HS-27A (cell line): ENCODE measurements at places on chromosomes 16 and 17.
A peak's percentile ranks its signal among the peaks of the same experiment; 100 is the strongest.

- peak; percentile 29 for DNase-seq
These were observed 2.7 kb upstream of the SPG7 start for GRCh38 chr16:89505204-89506112.

- peak; percentile 89 for DNase-seq
These were observed at the start of gene FZD2 for GRCh38 chr17:44556832-44557606. Gene FZD2, plus strand, starts transcription at chr17:44557484. Its CDS starts 205 bp downstream, at chr17:44557689.

GRCh38 chr16:57277586-57277985 lies 6.9 kb downstream of the PLLP start:
- DNase-seq: peak; percentile 62

DNA sequence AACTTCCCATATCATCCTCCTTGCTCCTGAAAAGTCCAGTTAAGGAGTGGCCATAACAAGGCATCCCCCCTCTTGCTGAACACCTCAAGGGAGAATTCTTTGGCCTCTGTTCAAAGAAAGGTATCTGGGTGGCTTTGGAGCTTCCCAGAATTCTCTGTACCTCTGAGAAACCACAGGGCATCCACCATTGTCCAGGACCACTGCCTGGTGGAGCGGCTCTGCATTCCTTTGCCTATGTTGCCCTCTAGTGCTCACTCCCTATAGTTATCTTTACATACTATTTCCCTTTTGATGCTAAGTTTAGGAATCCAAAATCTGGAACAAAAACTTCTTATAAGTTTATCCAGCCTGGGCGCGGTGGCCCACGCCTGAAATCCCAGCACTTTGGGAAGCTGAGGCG lies 30.3 kb downstream of the CHD9NB start:
- DNase-seq: peak; percentile 42

DNA sequence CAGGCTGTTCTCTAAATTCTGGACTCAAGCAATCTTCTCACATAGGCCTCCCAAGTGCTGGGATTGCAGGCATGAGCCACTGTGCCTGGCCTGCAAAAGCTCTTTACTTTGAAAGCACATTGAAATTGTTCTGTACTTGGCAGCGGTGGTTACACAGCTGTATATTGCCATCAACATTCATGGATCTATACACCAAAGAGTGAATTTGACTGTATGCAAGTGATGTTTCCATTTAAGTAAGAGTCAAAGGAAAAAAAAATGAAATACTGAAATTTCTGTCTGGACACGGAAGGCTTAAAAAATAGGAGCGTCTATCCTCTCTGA lies 450.6 kb upstream of the PSMD7 start:
- DNase-seq: no peak

DNA sequence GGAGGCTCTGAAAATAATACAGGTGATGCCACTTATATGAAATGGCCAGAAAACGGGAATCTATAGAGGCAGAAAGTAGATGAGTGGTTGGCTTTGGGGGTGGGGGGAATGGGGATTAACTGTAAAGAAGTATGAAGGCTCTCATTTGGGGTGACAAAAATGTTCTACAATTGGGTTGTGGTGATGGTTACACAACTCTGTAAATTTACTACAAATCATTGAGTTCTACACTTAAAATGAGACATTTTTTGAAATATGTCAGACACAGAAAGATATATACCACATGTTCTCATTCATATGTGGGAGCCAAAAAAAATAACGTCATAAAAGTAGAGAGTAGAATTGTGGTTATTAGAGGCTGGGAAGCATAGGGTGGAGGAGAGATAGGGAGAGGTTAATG lies 25.7 kb downstream of the ARHGAP17 start:
- no peak for DNase-seq

GRCh38 chr16:31711344-31711845 lies 162.2 kb upstream of the ZNF267 start:
- DNase-seq: no peak

DNA sequence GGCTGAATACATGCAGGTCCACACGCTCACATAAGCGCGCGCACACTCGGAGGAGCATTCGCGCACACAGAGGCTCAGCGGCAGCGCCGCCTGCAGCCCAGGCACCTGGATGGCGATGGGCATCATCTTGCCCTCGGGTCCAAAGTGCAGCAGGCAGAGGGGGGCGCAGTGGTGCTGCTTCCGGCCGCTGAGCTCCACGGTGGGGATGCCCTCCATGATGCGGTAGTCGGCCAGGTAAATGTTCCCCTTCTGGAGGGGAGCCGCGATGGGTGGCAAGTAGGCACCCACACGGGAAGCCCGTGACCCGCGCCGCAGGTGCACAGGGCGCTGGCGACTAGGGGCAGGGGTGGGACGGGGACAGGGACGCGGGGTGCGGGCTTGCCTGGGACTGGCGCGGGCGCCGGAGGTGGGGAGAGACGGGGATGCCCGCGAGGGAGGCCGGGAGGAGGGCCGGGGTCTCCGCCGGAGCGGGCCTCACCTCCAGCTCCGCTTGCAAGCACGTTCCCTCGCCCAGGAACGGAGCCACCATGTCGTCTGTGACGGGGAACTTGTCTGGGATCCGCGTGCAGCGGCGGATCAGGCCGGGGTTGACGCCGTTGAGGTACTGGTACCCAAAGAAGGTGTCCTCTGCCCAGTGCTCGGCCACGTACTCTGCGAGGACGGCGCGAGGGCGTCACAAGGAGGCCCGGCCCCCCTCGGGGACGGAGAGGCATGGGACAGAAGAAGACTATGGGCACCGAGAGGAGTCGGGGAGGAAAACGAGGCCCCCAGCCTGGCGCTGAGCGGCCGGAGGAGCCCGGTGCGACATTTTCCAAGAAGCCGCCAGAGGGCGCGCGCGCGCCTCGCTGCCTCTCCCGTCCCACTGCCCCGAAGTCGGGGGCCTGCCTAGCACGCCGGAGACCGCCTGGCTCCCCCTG lies 8.0 kb downstream of the ALOX12B start:
- peak; percentile 31 for DNase-seq

DNA sequence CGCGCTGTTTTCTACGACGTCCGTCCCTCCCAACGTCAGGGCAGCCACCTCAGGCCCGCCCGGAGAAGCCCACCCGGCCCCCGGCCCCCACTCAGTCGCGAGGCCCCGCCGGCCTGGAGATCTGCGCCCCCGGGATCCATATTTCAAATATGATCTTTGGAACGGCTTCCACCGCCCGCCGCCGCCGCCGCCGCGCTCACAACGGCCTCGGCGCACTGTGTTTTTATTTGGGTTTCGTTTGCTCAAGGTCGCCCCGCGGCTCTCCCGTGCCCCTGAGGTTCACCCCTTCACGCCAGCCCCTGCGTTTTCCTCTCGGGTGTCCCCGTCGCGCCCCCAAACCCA lies 4.2 kb upstream of the CBX4 start:
- DNase-seq: no peak

GRCh38 chr16:14098081-14098480 lies 27.0 kb downstream of the MRTFB start:
- DNase-seq: no peak

DNA sequence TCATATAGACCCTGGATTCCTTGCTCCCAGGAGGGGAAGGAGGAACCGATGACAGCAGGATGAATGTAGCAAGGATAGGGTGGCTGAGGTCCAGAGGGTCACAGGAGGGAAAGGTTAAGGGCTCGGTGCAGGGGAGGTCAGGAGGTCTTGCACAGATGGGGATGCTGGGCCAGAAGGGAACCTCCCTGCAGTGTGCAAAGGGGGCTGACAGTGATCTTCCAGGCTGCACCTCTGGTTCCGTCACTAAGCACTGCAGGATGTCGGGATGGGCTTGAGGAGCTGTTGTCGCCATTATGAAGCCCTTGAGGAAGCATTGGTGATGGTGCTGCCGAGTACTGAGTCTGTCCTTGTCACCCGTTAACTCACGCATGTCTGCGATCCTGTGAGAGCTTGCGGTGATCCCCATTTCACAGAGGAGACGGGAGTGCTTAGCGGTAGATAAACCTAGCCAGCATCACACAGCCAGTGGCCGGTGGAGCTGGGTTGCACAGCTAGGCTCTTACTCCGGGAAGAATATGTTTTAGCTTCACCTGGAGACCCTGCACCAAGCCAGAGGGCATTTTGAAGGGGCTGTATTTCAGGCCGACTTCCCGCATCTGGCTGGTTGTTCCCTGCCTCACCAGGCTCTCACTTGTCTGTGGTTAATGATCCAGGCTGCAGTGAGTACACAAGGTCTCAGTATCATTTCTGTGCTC lies 120.4 kb downstream of the SNX29 start:
- no peak for DNase-seq

- no peak for DNase-seq
These were observed 2.0 kb downstream of the CACNA1G start for GRCh38 chr17:50562242-50563091.

GRCh38 chr17:57340160-57340981 lies 84.0 kb downstream of the MSI2 start:
- no peak for DNase-seq

GRCh38 chr16:23286131-23286532 lies 16.0 kb upstream of the SCNN1B start:
- DNase-seq: no peak

DNA sequence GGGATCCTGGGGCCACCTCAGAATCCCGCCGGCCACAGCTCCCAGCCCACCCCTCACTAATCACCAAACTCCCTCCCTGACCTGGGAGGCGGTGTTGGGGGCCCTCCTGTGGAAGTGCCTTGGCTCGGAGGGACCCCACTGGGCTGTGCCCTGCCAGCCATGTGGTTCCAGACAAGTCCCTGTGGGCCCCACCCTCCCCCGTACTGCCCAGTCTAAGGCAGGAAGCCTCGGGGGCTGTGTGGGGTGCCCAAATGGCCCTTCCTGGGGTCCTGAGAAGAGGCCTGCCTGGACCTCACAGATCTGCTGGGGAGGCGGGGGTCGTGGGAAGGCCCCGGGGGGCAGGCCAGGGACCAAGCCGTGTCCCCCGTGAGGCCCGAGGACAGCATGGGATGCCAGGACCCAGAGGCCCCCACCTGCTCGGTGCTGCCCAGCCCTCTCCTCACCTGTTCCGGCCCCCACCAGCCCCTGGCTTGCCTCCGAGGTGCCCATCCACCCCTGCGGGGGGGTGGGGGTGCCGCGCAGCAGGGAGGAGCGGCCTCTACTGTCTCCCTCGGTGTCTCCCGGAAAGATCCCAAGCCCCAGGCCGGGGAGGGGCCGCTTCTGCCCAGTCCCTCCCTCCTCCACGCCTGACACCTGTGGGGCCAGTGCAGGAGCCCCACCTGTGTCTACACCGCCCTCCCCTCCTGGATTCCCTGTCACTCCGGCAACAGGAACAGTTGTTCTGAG lies 9.3 kb upstream of the KREMEN2 start:
- no peak for DNase-seq
